CD4-positive, CD25-positive, alpha-beta regulatory T cell (primary cell): ENCODE measurements at places on chromosomes 2 and 18.

DNA sequence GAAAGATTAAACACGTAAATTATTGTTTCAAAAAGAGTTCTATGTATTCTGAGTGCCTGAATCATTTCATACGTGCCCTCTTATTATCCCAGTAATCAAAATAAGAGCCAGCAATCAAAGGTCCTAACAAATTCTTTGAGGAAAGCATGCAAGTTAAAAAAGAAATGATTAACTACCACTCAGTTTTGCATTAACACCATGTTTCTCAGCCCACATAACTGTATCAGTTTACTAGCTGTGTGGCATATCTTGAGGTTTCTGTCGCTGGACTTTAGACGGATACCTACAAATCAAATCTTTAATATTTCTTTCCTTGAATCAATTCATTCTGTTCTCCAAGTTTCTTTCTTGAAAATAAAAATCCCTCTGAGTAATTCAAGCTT, 668.9 kb upstream of the CHAC2 start:
- no peak for DNase-seq

DNA sequence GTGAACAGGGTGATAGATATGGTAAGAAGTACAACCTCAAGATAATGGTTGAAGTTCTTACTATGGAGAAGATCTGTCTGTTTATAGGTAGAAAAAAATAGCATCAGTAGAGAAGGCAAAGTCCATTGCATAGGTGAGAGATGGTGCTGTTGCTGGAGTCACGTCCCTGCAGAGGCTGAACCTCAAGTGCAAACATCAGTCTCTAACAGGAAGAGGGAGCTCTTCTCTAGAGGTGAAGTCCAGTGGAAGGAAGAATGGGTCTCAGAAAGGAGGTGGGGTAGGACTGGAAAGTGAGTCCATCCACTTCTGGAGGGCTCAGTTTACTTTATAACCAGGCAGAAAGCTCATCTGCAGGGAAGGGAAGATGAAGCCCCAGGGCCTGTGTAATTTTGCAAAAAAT, 337.7 kb downstream of the MEIS1 start:
- DNase-seq, result no peak

- DNase-seq, result no peak
Observed at GRCh38 chr18:26708806-26709716, 156.4 kb downstream of the AQP4 start.

DNA sequence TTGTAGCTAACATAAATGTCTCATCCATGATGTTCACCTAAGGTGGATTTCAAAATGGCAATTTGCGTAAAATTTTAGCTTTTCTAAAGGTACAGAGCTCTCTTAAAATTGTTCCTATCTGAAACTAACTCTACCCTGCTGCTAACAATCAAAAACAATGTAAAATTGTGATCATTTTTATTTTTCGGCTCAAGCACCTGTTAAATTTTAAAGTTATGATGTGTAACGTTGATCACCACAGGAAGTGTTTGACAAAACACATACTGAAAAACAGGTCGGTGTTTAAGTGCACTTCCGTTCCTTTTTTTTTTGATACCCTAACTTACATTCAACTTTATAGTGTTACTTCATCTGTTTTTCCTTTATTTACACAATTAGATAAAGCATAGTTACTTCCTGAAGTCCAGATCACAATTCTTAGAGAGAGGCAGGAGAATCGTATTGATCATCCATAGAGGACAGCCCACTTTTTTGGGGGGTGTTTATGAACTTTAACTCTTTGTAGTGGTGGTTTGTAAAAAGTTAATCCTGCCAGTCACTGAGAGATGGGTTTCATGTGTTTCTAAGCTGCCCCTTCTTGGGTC, 6.0 kb upstream of the NCK2 start:
- peak; percentile 85 for DNase-seq

- no peak for DNase-seq
Observed at GRCh38 chr2:101829429-101829828, 131.9 kb downstream of the MAP4K4 start.

DNA sequence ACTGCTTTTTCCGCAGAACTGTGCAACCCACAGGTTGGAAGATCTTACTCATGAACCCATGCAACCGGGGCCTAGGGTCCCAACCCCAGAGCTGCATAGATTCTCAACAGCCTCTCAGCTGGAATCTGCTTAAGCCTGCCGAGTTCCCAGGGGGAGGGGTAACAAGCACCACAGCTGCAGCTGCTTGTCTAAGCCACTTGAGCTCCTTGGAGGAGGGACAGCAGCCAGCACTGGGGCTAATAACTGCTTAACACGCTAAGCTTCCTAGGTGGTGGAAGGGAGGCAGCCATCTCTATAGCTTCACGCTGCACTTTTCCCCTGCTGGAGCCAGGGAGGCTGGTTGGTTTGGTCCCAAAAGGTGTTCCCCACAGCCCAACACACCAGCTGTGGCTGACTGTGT, 311.6 kb downstream of the DSC3 start:
- no peak for DNase-seq

- DNase-seq, result no peak
Observed at GRCh38 chr2:218953366-218953954, 6.0 kb upstream of the CDK5R2 start.

DNA sequence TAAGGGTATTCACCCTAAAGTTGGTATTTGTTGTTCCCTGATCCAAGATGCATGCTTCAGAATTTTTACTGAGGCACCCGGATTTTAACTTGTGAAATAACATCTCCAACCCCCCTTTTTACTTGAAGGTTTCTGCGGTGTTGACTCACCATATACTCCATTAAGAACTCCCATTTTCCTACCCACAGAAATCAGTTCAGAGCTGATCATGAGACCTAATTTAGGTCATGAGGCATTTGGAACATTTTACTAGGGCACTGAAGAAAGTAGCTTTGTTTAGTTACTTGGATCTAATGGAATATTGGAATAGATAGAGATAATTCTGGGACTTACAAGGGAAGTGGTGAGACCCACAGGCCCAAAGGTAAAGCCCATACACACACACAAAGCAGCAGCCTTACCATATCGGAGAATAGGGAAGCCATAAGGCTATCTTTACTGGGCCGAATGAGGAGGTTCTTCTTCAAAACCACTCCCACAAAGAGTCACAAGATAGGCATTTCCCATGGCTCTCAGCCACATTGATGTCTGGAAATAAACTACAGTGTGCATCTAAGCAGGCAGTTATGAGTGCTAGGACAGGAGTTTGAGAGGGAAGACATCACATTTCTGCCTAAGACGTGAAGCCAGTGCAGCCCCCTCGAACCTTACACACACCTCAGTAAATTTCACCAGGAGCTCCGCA, 681.0 kb upstream of the LRRTM4 start:
- DNase-seq, result no peak

DNA sequence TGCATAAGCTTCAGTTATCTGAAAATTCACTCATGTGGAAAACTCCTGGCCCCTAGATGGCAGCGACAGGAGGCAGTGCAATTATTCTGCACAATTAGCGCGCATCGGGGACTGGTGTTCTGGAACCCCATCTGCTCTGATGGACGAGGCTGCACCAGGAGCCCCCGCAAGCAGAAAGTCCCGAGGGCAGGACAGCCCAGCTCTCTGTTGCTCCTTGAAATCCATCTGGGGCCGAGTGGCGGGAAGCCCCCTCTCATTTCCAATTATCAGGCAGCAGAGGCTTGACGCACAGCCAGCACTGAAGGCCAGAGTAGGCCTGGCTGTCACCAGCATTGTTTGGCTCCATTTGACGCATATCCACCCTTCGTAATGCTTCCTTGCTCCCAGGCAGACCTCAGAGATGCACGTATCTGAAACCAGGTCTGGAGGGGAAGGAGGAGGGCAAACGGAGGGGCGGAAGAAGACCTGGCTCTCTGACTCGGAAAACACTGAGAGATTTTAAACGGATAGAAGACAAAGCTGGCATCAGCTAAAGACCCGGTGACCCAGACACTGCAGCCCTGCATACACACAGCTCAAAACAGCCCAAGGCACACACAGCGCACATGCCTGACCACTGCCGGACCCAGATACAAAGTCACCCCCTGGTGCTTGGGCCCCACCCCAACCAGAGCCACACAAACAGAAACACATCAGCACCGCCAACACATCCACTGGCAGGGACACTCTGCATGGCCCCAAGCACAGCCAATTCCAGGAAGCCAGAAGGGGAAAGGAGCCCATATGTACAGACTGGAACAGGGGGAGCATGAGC, 69.8 kb downstream of the TNS1 start:
- DNase-seq, result no peak

DNA sequence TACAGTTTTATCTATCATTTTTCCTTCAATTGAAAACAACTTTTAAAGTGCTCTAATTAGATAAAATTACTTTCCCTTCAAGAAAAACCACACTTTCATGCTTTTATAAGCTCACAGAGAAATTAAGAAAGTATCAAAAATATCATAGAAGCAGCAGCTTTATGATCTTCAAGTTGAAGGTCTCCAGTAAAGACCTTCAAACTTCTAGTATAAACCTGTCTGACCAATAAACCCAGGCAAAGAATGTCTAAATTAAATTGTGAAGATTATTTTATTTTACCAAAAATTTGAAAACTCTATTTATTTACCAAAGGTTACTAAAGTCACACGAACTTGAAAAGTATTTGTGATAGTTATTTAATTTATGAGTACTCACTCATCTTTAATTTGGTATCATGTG, 9.3 kb upstream of the SCTR start:
- no peak for DNase-seq

DNA sequence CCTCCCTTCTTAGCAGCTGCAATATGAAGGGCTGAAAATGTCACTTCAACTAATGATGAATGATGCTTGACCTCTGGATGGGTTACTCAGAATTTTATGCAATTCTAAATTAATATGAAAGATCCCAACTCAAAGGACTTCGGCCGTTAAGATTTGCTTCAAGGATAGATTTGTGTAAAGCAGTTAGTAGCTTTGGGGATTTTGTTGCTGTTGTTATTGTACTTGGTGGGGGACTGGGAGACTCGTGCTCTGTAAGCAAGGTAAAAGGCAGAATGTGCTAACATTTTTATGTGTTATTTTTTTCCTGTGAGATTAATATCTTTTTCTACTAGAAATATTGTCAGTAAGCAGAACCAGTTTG, 478.8 kb downstream of the ARHGAP15 start:
- DNase-seq, result no peak

DNA sequence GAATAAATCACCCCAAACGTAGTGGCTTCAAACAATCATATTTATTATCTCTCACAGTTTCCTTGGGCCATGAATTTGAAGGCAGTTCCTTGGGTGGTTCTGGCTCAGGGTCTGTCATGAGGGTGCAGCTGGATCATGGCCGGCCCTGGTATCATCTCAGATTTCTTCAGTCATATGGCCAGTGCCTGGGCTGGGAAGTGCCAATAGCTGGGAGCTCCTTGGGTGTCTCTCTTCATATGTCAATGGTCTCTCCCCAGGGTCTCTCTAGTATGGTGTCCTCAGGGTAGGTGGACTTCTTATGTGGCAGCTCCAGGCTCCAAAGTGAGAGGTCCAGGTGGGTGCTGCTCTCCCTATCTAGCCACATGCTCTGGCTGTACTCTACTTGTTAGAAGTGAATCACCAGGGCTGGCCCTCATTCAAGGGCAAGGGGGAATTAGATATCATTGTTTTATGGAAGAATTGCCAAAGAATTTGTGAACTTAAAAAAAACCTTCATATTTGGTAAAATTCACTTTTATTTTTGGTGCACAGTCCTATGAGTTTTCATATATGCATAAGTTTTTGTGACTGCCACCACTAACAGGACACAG, 15.4 kb downstream of the FHOD3 start:
- no peak for DNase-seq

GRCh38 chr2:20185176-20186022, 39.5 kb downstream of the SDC1 start:
- no peak for DNase-seq

GRCh38 chr2:96347395-96347794, 11.8 kb downstream of the NCAPH start:
- no peak for DNase-seq

DNA sequence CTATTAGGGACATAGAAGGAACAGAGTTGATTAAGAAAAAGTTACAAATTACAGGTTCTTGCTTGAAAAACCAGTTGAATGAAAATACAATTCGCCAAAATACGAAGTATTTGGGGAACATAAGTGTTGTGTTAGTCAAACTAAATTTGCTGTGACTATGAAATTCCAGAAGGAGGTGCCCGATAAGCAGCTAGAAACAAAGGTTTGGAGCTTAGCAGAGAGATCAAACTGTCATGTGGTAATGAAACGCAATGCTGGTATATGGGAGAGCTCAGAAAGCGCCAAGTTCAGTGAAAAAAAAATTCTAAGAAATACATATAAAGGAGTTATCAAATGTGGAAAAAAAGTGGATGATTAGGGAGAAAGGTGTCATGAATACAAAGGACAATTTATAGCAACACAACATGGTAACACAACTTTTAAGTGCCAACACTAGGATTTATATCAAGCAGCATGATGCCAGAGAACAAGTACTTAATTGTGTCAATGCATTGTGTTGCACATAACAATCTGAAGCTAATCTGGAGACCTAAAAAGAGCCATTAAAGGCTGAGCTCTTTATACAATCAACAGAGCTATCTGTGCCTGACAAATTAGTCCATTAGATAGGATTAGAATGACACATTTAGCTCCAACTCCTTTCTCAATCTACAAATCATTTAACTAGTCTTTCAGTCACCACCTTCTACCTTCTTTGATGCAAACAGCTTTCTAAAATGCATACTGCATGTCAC, 31.2 kb downstream of the SMAD2 start:
- DNase-seq, result no peak

DNA sequence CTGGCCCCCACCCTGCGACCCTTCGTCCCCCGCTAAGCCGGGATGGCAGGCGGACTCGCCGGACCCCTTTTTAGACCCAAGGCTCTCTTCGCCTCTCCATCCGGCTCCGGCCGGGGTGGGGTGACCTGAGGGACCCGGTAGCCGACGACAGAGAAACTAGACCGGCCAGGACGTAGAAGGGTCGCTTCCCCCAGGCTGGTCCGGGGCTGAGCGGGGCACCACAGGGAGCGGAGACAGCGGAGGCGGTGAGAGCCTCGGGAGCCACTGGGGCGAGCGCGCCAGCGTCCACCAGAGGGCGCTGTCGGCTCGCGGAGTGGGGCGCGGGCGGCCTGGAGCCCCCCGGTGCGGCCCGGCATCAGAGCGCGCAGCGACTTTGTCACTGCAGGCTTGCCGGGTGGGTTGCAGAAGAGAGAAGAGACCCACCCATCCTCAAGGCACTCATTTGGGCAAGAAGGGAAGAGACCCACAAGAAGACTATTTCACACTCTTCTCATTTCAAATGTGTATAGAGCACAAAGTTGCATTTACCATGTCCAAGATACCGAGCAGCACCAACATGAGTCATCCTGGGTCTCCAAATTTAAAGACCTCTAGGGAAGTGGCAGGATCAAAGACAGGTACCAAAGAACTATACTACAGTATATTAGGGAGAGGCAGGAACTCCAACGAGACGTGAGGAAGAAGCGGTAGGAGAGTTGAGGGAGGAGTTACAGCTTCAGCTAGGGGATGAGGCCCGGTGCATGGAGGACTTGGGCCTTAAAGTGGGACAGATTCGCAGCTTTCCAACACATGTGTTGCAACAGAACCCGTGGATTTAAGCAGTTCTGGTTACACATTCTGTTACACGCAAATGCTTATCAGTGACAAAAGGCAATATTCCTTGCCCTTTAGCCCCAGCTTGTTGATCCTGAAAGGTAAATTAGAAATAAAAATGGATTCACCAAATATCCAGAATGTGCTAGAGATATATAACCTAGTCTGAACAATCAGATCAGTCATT, 7.6 kb upstream of the PRKCE start:
- peak; percentile 55 for DNase-seq
